ENCODE measurements at places on chromosomes 16 and 17.
A peak's percentile ranks its signal among the peaks of the same experiment; 100 is the strongest.

GRCh38 chr16:52540910-52541309 lies 6.0 kb downstream of the TOX3 start:
- no peak for DNase-seq

GRCh38 chr17:17706140-17707060 lies 25.1 kb downstream of the RAI1 start:
- DNase-seq: no peak

- no peak for DNase-seq
These were observed 23.2 kb downstream of the COX11 start for GRCh38 chr17:54945231-54945630.

DNA sequence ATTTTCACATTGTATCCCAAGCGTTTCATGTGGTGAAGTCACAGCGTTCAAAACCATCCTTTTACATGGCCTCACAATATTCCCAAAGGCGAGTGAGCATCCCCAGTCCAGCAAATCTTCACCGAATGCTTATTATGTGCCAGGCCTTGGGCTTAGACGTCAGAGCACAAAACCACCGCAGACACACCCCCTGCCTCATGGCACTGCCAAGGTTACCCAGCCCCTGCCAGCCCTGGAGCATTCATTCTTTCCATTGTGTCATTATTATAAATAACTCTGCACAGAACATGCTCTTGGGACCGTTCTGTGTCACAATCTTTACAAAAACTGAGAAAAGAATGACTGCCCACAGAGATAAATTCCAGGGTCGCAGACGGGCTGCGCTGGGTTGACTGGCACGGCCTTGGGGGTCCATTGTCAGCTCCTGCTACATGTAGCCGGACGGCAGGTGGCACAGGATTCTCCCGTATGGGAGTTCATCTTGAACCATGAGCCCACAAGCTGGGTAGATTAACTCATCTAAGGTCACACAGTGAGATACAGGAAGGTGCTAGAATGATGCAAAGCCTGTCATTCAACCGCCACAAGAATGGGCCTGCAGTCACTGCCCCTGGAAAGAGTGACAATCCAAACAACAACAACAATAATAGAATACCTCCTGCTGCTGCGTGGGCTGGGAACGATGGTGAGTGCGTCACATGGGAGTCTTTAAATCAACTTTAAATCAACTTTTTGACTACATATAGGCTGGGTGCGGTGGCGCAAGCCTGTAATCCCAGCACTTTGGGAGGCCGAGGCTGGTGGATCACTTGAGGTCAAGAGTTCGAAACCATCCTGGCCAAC lies 4.5 kb upstream of the NECAB2 start:
- DNase-seq: no peak

GRCh38 chr17:50051606-50052005 lies 4.3 kb upstream of the ITGA3 start:
- DNase-seq: no peak

DNA sequence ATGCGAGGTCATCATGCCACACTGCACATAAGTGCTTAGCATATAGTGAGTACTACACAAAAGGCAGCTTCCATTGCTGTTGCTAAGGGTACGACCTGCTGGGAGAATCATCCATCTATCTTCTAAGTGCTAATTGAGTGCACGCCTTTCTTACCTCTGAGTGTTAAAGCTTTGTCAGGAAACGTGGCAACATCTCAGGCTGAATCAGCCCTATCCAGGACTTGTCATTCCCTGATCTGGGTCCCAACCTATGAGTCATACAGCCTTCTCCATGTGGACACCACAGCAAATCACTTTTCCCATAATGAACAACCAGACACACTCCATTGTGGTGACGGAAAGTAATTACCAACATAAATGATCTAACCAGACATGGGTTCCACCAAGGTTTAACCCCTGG lies 201.1 kb upstream of the MAF start:
- DNase-seq: no peak

GRCh38 chr17:42676424-42677011 lies at the start of gene PLEKHH3:
Gene PLEKHH3 (minus strand): TSS chr17:42676994. CDS start chr17:42676563, 431 bp downstream.
- DNase-seq: no peak

DNA sequence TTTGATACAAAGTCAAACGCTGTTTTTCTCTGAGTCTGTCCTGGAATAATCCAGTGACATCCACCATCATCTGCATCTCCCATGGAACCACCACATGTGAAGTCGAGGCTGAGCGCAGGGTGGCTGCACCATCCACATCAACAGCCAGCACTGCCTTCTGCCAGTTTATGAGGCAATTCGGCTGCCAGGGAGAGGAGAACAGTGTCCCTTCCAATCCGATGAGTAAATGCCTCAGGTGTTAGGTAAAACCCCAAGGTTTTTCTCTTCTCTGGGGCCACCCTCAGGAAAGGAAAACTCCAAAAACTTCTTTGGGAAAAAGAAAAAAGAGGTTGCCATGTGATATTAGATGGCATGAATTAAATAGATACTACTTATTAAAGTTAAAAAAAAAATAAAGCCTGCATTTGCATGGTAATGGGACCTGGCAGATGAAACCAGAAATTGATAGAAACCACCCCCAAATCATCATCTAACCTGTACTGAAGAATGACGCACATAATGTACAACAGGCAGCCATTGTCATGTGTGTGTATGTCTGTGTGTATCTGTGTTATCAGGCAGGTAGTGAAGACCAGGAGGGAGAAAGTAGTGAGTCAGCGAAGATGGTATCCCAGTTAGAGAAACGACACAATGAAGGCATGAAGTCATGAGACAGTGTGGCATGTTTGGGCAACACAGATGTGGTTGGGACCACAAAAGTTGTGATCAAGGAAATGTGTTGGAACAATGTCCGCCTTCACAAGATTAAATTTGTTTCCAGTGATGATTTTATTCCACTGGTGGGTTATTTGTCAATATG lies 478.7 kb downstream of the CDH13 start:
- DNase-seq: no peak

DNA sequence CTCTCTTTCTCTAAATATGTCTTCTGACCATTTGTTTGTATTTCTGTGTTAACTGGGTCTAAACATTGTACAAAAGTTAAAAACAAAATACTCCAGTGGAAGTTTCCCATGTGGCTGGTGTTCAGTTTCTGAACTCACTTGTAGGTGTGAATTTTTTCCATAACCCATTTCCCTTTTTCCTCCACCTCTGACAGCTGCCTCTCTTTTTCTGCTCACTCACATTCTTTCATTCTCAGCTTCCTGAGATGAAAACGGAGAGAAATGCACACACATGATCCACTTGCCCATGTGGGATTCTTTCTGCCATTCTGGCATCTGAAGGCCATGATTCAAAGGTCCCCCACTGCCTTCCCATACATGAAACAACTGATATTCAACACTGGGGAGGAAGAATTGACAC lies 41.1 kb upstream of the ACSM2B start:
- DNase-seq: no peak

DNA sequence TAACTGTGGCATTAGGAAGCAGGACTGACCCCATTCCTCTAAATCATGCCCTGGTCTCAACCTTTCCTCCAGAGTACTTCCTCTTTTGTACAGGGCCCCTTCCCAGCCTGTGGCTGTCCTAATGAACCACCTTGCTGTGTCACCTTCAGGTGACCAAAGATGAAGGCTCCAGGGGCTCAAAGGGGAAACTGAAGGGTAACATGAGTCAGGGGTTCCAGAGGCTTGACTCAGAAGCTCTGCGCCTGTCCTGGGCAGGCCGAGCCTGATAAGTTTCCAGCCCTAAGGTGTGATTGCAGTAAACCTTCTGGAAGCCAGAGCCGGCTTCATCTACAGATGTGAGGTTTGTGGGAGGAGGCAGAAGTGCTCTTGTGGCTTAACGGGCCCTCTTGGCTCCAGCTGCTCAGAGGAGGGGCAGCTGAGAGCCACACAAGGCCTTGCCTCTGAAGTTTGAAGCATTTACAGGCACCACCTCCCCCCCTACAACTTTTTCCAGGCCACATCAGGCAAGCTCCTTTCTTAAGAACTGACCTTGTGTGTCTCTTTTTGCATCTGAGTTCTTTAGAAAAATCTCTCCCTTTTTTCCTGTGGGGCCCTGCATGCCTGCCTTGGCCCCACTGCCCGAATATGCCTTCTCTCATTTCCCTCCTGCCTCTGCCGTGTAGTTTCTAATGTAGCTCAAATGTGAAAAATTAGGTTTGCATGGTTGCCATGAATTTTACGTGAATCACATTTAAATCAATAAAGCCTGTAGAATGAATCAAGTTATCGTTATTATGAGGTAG lies 149.9 kb downstream of the CLEC16A start:
- DNase-seq: peak; percentile 44

- no peak for DNase-seq
These were observed 251.9 kb downstream of the IRX3 start for GRCh38 chr16:54034684-54035083.

DNA sequence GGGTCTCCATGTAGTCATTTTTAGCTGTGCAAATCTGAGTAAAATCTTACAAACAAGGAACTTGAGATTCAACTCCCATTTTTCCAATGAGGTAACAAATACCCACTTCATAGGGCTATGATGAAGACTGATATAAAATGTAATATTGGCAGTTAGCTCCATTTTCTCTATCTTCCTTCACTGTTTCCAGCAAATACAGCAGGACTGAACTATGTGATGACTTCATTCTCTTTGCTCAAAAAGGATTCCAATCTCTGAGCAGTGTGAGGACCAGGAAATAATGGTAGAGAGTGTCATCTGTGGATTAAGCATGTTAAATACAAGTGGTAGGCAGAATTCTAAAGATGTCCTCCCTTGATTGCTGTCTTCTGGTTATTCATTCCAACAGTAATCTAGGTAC lies 18.3 kb downstream of the RND2 start:
- no peak for DNase-seq

GRCh38 chr17:41959336-41960095 lies 7.1 kb upstream of the CNP start:
- DNase-seq: peak; percentile 58

DNA sequence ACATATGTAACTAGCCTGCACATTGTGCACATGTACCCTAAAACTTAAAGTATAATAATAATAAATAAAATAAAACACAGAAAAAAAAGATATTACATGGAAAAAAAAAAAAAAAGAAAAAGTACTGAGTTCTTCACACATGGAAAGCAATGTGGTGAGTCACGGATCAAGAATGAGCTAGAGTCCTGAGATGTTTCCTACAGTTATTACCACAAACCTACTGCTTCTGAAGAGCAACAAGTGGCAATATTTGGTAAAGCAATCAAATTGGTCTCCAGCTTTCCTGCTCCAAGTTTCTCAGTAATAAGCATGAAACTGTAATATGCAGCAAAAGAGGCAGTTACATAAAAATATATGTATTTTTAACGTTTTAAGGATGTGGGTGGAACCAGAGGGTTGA lies 223.3 kb upstream of the SALL1 start:
- no peak for DNase-seq

GRCh38 chr16:29729116-29729521 lies 16.7 kb downstream of the C16orf54 start:
- DNase-seq: peak; percentile 68

DNA sequence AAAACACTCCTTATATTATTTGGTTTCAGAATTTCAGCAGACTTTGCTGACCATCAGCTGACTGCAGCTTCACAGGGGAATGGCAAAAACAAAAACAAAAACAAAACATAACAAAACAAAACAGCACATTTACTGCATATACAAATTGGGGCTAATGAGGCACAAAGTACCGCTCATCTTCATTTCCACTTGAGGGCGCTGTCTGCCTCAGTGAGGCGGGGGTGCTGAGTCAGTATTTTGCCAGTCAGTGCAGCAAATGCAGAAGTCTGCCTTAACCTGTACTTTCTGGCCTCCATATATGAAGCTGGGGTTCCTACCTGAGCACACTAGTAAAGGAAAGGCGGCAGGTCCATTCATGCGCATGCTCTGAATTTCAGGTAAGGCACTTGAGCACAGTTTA lies 13.5 kb upstream of the DYNLRB2 start:
- DNase-seq: no peak

- no peak for DNase-seq
These were observed 40.2 kb downstream of the C16orf87 start for GRCh38 chr16:46790599-46791270.

GRCh38 chr17:76408037-76408849 lies 23.8 kb downstream of the SPHK1 start:
- DNase-seq: peak; percentile 74

- DNase-seq: no peak
These were observed 26.8 kb downstream of the SRL start for GRCh38 chr16:4215106-4215505.

DNA sequence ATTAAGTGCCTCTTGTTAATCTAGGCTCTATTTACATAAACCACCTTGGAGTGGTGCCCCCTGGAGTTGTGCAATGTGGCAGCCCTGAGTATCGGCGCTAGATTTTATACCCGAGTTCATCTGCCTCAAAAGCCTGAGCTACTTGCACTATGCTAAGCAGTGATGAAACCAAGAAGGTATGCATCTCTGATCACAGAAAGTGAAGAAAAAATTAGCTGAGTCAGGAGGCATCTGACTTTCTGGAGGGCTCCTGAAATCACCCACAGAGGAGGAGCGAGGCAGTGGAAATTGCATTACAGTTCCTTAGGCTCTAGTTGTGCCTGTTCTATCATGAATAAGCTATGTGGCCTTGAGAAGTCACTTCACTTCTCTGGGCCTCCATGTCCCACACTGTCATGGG lies 80.3 kb upstream of the PSMD7 start:
- no peak for DNase-seq

DNA sequence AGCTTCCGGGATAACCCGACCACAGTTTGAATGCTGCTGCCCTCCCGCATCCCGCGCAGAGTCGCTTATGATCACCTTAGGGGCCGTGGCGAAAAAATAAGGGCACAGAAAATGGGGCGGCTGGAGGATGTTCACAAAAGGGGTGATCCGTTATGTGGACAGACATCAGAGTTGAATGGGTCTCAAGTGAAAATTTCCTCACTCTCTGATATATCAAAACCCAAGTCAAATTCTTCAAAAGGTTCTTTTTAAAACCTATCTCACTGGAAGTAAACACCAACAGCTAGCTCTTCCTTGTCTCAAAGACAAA lies 400 bp upstream of the CEP112 start:
- no peak for DNase-seq

DNA sequence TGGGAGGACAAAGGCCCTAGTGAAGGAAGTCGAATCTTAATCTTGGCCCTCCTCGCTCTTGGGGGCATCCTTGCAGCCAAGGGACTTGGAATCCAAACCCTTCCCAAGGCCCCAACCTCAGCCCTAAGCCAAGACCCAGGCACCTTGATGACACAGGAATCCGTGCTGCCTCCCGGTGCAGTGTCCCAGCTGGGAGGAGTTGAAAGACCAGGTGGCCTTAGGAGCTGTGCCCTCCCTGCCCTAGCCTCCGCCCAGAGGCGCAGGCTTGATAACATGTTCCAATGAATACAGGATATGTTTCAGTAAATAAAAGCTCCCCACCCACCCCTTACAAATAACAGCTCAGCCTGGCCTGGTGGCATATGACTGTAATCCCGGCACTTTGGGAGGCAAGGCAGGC lies at the start of gene CHST5:
CHST5 (minus strand) TSS at position 208 of the 400 bp plus-strand sequence. CDS start 5,724 bp downstream, outside the sequence.
- no peak for DNase-seq
